ENCODE measurements at places on chromosomes 6 and 20.

- no peak for DNase-seq
Measured at GRCh38 chr6:147135211-147135681, 69.0 kb upstream of the STXBP5 start.

GRCh38 chr6:28943557-28944411 lies 20.0 kb upstream of the TRIM27 start:
- DNase-seq, result no peak

- DNase-seq, result no peak
Measured at GRCh38 chr6:3409699-3410384, 47.0 kb downstream of the SLC22A23 start.

GRCh38 chr20:62480318-62480717 lies 4.5 kb upstream of the GATA5 start:
- DNase-seq, result no peak

DNA sequence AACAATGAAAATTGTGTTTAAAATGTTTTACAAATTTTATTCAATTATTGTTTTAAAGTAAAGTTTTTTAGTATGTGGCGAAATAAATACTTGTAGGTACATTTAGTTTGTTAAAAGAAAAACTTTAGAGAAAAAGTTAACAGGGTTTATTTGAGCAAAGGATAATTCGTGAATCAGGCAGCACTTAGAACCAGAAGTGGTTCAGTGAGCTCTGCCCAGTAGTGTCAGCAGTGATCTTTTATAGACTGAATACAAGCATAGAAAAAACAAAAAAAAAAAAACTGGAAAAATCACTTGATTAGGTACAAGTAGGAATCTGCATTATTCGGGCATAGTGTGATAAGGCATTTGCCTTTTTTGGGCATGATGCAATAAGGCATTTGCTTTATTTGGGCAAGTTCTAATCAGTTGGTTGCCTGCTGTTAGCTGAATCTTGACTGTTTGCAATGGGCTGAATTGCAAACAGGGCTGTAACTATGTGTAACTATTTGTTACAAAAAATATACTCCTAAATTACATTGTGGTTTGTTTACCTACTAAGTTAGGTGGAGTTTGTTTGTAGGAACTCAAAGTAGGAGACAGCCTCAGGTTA lies 122.9 kb upstream of the MMS22L start:
- no peak for DNase-seq

- DNase-seq, result no peak
Measured at GRCh38 chr6:43957273-43957672, 170.0 kb downstream of the MRPL14 start.

DNA sequence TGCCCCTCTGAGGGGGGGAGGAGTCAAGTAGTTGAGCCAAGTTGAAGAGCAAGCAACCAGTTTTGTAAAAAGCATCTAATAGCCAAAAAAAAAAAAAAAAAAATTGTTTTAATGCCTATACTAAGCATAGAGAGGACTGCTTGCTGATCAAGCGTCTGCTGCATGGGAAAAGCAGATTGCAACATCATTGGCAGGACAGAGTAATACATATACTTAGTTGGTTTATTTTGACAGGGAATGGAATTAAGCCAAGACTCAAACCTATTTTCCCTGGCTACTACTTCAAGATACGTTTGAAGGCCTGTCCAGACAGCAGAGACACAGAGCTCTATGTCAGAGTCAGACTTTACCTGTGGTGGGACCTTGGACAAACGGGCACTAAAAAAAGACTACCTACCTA lies 120.5 kb downstream of the RTN4IP1 start:
- DNase-seq, result no peak

Data from T follicular helper cell (primary cell).